ENCODE measurements at places on chromosomes 12 and 14.

DNA sequence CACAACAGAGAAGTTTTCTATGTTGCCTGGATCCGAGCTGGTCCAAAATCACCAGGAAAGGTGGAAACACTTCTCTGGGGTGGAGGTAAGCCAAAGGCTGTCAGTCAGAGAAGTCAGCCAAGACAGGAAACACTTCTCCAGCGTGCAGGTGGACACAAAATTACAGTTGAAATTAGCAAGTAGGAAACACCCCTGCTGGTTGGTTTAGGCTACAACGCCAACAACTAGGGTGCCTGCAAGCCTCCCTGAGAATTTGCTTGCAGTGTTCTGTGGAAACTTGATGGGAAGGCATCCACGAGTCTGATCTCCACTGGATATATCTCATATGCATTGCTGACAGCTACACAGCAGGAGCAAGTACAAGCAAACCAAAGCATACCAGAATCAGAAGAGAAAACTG, 600.5 kb downstream of the RERGL start:
- DNase-seq = no peak

GRCh38 chr14:50797250-50798047, 33.5 kb downstream of the NIN start:
- no peak for DNase-seq

DNA sequence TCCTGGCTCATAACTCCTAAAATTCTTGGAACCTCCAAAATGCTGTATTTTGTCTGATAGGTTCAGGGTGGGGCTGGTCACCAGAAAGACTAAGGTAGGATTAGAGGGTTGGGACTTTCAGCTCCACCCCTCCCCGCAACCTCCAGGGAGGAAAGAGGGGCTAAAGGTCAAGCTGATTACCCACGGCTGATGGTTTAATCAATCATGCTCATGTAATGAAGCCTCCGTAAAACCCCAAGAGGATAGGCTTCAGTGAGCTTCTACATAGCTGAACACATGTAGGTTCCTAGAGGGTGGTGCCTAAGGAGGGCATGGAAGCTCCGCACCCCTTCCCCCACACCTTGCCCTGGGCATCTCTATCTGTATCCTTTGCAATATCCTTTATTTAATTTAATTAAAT, 60.0 kb downstream of the DGLUCY start:
- DNase-seq = no peak

DNA sequence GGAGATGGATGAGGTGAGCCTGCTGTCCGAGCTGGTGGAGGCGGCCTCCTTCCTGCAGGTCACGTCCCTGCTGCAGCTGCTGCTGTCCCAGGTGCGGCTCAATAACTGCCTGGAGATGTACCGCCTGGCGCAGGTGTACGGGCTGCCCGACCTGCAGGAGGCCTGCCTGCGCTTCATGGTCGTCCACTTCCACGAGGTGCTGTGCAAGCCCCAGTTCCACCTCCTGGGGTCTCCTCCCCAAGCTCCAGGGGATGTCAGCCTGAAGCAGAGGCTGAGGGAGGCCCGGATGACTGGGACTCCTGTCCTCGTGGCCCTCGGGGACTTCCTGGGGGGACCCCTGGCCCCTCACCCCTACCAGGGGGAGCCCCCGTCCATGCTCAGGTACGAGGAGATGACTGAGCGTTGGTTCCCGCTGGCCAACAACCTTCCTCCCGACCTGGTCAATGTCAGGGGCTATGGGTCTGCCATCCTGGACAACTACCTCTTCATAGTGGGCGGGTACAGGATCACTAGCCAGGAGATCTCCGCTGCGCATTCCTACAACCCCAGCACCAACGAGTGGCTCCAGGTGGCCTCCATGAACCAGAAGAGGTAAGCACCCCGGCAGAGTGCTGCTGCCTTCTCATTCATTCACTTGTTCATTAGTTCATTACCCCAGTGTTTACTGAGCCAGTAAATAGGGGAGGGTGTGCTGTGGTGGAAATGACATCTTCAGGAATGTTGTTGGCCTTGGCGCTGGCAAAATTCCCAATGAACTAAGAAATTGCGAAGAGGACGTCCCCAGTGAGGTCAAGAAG, 774 bp upstream of the MANSC4 start:
- peak; percentile 45 for DNase-seq

GRCh38 chr12:132162508-132163031, 18.3 kb downstream of the NOC4L start:
- DNase-seq = peak; percentile 79

- no peak for DNase-seq
Observed at GRCh38 chr12:103441437-103442181, 54.2 kb downstream of the C12orf42 start.

DNA sequence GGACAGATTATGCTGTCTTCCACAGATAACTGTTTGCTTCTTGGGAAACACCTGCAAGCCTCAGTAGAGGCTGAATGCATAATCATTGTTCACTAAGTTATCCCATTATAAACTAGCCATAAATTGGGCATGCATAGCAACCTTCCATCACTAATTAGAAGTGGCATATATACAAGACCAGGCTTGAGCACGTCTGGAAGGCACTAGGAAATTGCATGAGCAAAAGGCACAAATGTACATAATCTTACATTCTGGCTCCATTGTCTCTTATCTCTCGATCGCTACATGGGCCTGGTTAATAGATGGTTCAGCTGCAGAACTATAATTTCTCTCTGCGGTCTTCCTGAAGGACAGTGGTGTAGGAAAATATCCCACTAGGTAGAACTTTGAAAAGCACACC, 679.2 kb downstream of the RPL10L start:
- no peak for DNase-seq

GRCh38 chr12:46676396-46676795, 149.4 kb downstream of the SLC38A4 start:
- no peak for DNase-seq

DNA sequence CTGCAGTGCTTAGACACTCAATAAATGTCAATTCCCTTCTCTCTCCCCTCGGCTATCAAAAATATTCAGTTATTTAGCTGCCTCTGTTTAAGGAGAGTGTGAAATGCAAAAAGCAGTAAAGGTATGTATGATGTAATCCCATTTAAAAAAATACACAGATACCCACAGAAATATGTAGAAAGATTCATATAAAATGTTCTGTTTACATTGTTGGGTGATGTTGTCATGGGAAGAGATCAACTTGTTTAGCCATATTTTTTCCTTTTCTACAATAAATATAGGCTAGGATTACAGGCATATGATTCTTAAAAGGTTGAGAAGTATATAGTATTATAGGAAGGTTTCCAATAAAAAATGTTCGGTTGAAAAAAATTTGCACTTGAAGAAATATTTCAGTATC, 7.8 kb downstream of the PPP2R3C start:
- DNase-seq = no peak

- DNase-seq = no peak
Observed at GRCh38 chr12:104627990-104628830, 171.5 kb downstream of the CHST11 start.

- DNase-seq = no peak
Observed at GRCh38 chr12:56634242-56634836, 4.2 kb upstream of the BAZ2A start.

DNA sequence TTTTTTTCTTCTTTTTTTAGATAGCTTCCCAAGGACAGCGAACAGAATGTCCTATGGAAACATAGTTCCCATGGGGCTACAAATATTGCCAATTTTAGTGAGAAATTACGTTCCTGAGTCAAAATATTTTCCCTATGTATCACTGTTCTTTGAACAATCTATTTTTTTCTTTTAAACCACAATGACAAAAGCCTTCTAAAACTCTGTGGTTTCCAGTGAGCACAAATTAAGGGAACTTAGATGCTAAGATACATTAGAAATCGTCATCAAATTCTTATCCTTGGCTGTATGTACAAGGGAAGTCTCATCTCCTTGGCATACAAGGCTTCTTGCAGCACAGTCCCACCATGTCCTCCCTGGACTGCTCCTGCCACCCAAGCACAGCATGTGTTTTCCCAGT, 17.9 kb downstream of the CPM start:
- no peak for DNase-seq

DNA sequence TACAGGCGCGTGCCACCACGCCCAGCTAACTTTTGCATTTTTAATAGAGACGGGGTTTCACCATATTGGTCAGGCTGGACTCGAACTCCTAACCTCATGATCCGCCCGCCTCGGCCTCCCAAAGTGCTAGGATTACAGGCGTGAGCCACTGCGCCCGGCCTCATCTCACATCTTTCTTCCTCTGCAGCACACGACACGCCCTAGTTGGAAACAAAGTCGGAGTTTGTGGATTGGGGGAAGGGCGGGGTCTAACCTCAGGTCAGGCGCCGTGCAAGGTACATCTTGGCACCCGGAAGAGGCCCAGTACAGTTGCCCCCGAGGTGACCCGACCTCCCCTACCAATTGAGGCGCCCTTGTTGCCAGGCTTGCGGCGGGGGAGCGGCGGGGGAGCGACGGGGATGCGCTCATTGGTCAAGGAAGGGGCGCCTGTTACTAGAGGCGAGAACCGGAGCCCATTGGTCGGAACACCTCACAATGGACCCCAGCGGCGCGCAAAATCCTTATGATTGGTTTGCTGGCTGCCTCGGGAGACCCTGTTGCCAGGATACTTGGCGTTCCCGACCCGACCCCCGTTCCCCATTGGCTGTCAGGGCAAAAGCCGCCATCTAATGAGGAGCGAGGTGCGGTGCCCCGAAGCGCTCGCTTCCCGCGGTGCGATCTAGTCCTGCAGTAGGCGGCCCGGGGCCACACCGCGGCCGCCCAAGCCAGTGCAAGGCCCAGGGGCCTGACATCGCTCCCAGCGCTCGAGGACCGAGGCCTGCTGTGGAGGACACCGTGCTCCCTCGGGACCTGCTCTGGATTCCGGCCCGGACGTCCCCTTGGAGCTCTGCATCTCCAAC, at the start of gene REC8:
TSS of gene REC8 (plus strand) at position 659 of the 839 bp plus-strand sequence. CDS start 473 bp downstream, outside the sequence.
- peak; percentile 90 for DNase-seq

- DNase-seq = no peak
Observed at GRCh38 chr12:94815958-94816357, 165.6 kb upstream of the TMCC3 start.

DNA sequence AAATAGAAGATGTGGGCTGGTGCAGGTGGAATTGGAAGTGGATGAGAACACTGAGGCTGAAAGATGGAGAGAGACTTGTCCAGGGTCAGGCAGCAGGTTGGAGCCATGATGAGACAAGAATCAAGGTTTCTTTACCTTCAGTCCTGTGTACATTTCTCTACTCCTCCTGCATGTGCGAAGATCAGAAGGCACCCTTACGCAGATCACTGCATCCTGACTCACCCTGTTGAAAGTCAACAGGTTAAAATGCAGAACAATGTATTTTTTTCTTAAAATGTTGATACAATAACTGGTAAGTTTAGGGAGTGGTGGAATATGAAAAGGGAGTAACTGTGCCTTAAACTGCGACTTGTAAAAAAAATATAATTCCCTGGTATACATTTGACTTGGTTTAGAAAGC, 47.8 kb downstream of the TESPA1 start:
- no peak for DNase-seq

- no peak for DNase-seq
Observed at GRCh38 chr12:109432431-109432830, 44.7 kb downstream of the KCTD10 start.

DNA sequence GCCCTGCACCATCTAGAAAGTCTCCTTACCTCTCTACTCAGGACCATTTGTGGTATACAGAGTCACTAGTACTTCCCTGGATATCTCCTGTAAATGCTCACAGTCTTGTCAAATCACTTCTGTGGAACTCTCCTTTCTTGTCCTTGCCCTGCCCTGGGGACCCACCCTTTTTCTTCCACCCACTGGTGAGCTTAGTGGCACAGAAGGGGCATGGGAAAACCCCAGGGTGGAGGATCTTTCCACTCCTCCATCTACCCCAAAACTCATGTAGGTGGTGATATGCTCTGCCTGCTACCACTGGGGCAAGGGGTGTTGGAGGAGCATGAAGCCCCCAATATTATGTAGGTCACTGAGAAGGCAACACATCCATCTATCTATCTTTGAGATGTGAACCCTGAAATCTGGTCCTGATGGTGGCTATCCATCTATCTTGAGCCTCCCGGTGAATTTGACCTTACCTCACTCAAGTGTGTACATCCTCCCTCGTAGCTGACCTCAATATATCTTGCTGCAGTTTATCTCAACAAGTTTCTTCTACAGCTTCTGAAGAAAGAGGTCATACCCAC, 943 bp downstream of the TESPA1 start:
- DNase-seq = no peak

GRCh38 chr12:129902371-129903091, 1.3 kb downstream of the TMEM132D start:
- DNase-seq = no peak

DNA sequence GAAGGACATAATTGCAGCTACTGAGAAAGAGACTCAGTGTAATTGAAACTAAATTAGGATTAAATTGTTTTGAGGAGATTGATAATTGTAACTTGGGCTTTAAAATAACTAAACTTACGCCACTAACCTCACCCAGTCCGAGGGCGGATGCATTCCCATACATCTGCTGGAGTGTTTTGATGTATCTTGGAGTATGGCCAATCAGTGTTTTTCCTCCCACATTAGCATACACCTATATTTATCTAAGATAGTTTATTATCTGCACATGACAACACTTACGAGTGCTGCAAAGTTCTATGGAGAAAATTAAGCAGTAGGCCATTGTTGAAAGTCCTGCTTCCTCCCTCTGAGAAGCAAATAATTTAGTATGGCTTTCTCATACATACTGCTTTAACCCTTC, 184.7 kb upstream of the PLEKHG7 start:
- DNase-seq = no peak

DNA sequence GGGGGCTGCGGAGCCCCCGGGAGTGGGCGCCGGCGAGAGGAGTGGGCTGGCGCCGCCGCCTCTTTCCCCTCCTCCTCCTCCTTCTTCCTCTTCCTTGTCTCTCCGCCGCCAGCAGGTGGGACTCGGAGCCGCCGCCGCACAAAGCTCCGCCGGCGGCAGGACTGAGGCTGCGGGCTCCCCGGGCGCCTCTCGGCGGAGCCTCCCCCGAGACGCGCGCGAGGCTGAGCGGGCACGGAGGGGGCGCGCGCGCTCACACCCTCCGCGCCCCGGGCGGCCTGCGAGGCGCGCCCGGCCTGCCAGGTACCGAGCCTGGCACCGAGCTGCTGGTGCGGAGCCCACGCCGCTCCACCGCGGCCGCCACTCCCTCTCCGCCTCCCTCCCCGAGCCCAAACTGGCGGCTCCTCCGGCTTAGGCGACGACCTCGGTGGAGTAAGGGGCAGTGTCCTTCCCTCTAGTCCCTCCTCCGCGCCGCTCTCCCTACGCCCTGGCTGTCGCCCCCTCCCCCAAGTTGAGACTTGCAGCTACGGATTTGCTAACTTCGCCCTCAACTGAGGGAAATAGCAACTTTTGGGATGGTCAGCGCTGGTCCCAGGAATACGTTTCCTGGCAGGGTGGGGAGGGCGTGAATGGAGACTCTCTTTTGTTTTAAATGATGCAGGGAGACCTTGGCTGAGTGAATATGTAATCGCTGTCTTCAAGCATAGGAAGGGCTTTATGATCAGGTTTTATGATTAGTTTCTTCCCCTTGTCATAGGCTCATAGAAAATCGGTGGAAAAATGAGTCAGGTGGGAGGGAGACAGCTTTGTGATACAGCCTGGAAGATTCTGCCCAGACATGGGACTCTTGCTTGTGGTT, 199.5 kb upstream of the CAND1 start:
- DNase-seq = peak; percentile 55

DNA sequence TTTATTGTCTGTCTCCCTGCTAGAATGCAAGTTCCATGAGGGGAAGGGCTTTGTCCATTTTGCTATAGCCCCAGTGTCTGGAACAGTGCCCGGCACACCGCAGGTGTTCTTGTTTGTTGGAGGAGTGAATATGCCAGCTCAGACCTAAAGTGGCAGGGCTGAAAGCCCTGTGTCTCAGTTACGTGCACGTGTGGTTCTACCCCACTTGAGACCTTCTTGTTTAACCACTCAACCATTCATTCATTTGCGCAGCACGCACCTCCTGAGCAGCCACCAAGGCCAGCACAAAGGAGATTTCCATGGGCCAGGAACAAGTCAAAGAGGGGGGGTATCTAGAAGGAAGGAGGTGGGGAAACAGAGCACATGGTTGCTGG, 338.0 kb upstream of the FKBP4 start:
- DNase-seq = no peak

Measured in right forelimb (tissue), 1 donor.